Stimulated activated CD8-positive, alpha-beta memory T cell treated with anti-CD3 and anti-CD28 coated beads, Interleukin-4, amount 100 ng/mL, for 1 hour (primary cell): ENCODE measurements at places on chromosomes 3 and 15.

- no peak for DNase-seq
Measured at GRCh38 chr3:181913254-181913653, 201.5 kb downstream of the SOX2 start.

GRCh38 chr3:172516318-172517214 lies 6.7 kb downstream of the TNFSF10 start:
- DNase-seq, result no peak

GRCh38 chr3:109372639-109373038 lies 35.3 kb upstream of the DPPA4 start:
- no peak for DNase-seq

- DNase-seq, result no peak
Measured at GRCh38 chr3:141929341-141929995, 53.0 kb downstream of the ATP1B3 start.

DNA sequence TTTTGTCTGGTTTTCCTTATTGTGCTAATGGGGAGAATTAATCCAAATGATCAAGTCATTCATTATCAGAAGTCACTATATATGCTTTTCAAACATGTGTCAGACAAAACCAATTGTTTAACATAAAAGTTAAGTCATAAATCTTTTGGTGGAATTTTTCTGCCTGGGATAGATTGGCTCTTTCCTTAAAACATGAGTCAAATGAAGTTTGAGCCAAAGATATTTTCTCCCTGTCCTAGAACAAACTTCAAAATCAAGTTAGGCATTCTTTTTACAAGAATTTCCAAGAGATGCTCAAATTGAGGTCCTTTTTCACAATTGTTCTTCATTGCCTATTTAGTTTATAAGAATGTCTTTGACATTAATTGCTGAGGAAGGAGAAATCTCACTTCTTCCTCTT lies 138.3 kb downstream of the UACA start:
- DNase-seq, result no peak

- no peak for DNase-seq
Measured at GRCh38 chr3:38829404-38829803, 13.4 kb upstream of the SCN10A start.

GRCh38 chr15:99546441-99547100 lies 19.2 kb upstream of the MEF2A start:
- DNase-seq, result no peak

- no peak for DNase-seq
Measured at GRCh38 chr3:141434255-141434654, 52.6 kb upstream of the RASA2 start.
